ENCODE measurements at places on chromosomes 2 and 18.

DNA sequence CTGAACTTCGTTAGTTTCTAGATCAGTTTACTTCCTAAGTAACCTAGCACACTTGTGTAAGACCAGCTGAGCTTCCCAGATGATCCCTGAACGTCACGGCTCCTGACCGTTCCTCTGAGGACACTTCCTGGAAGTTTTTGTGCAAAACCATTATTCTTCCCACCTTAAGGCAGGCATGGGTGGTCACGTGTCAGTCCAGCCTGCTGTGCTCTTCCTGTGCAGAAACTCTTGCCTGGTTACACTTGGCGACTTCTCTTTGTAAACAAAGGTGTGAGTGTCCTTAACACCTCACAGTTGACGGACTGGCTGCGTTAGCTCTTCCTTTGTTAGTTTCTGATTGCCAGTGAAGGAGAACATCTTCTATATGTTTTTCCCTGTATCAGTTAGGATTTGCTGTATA is 118.3 kb downstream of the SH3RF3 start:
- no peak for DNase-seq

DNA sequence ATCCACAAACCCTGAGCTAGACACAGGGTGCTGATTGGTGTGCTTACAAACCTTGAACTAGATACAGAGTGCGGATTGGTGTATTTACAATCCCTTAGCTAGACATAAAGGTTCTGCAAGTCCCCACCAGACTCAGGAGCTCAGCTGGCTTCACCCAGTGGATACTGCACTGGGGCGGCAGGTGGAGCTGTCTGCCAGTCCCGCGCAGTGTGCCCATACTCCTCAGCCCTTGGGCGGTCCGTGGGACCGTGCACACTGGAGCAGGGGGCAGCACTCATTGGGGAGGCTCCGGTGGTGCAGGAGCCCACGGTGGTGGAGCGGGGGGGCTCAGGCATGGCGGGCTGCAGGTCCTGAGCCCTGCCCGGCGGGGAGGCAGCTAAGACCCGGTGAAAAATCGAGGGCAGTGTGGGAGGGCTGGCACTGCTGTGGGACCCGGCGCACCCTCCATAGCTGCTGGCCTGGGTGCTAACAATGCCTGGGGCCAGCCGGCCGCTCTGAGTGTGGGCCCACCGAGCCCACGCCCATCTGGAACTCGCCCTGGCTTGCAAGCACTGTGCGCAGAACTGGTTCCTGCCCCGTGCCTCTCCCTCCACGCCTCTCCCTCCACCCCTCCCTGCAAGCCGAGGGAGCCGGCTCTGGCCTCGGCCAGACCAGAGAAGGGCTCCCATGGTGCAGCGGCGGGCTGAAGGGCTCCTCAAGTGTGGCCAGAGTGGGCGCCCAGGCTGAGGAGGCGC is 75.6 kb downstream of the MOB4 start:
- DNase-seq = no peak

GRCh38 chr2:230129343-230129742 is 60.6 kb upstream of the SLC16A14 start:
- no peak for DNase-seq

DNA sequence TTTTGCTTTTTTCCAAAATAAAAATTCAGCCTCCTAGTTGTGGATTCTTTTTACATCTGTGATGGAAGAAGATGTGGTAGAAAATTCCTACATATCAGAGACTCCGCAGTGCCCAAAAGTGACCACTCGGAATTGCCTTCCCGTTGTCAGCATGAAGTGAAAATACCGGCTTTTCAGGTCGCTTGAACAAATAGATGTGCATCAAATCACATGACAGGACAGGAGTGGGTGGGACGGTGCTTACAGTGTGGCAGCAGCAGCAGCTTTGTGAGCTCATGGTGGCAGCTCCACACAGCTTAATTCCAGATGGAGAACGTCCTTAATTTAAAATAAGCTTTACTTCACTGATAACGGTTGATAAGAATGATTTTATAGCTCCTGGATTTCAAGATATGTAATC is 20.3 kb downstream of the SALL3 start:
- DNase-seq = no peak

DNA sequence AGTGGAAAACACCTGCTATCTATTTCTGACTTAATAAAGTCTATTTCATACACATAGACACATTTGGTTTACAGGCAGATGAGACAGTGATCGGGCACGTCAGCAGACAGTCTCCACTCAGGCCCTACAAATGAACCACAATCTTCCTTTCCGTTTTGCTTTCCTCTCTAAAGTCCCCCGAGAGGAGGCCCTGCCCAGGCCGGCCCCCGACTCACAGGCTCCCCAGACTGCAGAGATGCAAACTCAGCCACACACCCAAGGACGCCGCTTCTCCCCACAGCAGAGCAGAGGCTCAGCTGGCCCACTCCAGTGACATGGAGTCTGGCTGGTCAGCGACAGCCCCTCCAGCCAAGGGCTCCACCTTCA is 9.3 kb upstream of the MTERF4 start:
- DNase-seq = no peak

GRCh38 chr2:191382801-191383200 is 137.6 kb downstream of the MYO1B start:
- DNase-seq = no peak

DNA sequence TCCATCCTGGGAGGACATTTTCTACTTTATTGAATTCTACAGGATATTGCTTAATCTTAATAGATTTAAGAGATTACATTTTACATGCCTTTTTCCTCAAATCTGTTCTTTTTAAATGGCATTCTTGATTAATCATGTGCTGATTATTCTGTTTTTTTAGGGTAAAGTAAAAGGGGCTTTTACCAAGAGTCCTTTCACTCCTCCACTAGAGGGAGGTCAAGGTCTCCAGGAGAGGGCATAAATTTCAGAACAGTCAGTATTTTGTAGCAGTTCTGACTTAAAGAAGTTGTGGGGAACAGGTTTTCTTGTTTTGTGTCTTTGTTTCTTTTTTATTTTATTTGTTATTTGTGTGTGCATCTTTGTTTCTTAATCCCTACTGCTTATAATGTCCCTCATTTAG is 25.4 kb downstream of the WDR75 start:
- DNase-seq = peak; percentile 59

GRCh38 chr2:72934683-72935610 is 17.6 kb downstream of the EMX1 start:
- DNase-seq = peak; percentile 32

DNA sequence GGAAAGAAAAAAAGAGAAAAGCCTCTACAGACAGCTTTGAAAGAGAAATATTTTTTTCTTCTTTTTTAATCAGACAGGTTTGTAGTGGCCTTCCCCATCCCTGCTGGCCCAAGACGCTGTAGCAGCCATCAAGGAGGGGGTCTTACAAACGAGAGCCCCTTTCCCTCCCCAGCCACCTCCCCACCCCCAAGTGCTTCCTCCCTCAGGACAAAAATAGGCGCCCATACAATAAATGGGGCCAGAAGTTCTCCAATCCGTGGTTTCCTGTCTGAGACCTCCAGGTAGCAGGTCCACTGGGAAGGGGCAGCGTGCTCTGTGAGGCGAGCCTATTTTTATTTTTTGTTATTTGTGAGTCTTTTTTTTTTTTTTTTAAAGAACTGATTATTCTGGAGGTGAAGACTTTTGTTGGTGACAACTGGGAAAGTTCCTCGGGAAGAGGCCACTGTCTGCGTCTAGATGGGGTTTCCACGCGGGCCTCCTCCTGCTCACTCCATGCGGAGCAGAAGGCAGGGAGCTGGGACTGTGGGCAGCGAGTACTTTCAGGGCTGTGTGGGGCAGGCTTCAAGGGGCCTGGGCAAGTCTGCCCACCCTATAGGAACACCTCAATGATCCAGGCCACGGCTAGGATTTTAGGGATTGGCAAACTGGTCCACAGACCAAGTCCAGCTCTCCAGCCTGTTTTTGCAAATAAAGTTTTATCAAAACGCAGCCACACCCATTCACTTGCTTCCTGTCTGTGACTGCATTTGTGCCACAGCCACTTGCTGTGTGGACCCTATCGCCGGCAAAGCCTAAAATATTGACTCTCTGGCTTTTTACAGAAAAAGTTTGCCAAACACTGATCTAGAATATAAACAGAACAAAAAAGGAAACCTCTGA is 139.6 kb downstream of the CTIF start:
- DNase-seq = no peak

GRCh38 chr2:105597806-105598803 is 146.6 kb upstream of the NCK2 start:
- no peak for DNase-seq

GRCh38 chr2:42607101-42607637 is 38.7 kb downstream of the MTA3 start:
- DNase-seq = no peak

DNA sequence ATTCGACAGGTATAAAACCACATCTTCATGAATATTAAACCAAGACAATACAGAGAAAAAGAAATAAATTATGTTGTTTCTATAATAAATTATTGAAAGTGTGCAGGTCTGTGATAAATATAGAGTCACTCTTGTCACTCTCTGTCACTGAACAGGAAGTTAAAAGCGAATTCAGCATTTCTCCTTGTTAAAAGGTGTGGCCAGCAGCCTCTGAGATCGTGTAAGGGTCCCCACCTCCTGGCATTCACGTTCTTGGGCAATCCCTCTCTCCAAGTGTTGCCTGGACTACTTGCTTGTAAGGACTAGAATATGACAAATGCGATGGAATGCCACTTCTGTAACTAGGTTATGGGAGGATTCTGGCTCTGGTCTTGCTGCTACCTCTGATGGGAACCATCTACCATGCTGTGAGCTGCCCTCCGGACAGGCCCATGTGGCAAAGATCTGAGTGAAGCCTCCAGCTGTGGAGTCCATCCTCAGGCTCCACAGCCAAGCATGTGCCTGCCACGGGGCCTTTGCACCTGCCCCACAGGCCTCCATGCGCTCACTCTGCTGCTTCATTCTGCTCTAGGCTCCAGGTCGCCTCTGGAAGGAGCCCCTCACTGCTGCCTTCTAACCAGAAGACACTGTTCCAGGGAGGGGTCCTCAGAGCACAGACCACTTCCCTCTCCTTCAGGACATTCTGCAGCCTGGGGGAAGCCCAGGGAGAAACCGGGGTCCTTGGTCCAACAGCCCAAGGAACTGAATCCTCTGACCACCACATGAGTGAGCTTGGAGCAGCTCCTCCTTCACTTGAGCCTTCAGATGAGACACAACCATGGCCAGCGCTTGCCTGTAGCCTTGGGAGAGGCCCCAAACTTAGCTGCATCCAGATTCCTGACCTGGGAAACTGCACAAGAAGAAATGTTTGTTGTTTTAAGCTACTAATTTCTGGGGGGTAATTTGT is 202.9 kb upstream of the HDAC4 start:
- DNase-seq = no peak

GRCh38 chr2:83941886-83942285 is 517.2 kb downstream of the SUCLG1 start:
- DNase-seq = no peak

- DNase-seq = no peak
Observed at GRCh38 chr2:1884933-1885580, 140.7 kb upstream of the PXDN start.

GRCh38 chr2:187985195-187985594 is 306.5 kb upstream of the GULP1 start:
- no peak for DNase-seq

GRCh38 chr2:156088587-156088986 is 243.9 kb downstream of the NR4A2 start:
- no peak for DNase-seq

DNA sequence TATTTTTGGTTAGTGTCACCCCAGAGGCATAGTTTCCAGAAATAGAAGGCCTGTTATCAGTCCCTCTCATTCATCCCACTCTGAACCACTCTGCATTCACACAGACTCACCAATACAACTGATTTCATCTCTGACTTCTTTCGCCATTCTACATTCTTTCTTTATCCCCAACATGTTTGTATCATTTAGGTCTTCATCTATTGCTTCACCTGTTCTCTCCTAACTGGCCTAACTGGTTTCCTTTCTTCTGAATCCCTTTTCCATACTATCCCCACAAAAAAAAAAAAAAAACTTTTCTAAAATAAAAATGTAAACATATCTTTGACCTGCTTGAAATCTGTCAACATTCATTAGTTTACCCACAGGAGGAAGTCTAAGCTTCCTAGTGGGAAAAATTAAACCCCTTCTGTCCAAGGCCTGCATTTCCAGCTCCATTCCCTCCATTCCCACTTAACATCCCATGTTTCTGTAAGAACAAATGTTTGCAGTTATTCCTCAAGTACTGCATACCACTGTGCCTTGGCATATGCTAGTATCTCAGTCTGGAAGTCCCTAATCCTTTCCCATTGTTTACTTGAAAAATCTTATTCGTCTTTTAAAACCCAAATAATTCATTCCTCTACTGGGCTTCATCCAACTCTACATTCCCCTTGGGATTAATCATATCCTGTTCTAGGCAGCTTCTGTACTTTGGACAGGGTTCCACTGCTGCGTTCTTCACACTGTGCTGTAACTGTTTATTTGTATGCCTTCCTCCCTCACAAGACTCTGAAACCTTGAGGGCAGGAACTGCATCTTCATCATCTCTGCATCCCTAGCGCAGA is 68.5 kb downstream of the FIGN start:
- no peak for DNase-seq

GRCh38 chr2:127421116-127421800 is 3.0 kb downstream of the PROC start:
- DNase-seq = no peak

Data from NAMALWA (cell line).